ENCODE measurements at places on chromosomes 13 and 19.

DNA sequence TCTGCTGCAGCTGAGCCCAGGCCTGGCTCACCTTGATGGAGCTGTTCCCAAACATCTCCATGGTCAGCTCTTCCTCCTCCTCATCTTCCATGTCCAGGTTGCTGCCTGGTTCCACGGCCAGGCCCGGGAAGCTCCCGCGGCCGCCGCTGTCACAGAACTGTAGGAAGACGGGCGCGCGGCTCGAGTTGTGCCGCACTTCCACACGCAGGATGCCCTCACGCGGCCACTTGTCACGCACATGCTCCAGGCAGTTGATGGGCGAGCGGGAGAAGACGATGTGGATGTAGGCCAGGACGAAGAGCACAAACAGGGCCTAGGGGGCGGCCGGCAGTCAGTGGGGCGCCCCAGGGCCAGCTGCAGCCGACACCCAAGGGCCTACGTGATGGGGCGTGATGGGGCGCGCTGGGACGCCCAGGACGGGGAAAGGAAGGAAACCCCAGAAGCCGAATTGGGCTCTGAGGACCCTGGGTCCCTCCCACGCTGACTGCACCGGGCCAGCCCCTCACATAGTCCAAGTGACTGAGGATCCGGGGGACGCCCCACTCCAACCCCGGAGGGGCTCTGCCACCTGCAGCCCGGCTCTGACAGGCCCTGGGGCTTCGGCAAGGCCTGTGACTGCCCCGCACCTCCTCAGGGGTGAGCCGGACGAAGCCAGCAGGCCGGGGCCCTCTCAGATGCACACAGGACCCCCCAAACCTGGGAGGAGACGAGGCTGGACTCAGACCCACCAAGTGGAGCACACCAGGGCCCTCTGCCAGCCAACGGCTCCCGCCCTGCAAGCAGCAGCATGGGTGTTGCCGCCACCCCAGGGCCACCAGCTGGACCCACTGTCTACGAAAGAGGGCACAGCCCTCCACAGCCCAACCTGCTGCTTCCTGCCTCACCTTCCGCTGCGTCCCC, 6.5 kb downstream of the TMEM259 start:
- no peak for DNase-seq

- DNase-seq: no peak
Observed at GRCh38 chr13:48507021-48507420, 25.9 kb downstream of the RCBTB2 start.

- DNase-seq: peak; percentile 78
Observed at GRCh38 chr19:18501832-18502231, 20.0 kb downstream of the ELL start.

- peak; percentile 77 for DNase-seq
Observed at GRCh38 chr19:4851551-4852290, 15.7 kb downstream of the PLIN3 start.

All from right lobe of liver (tissue), 6 donors.